Activated CD8-positive, alpha-beta T cell treated with anti-CD3 and anti-CD28 coated beads for 36 hours (primary cell): ENCODE measurements at places on chromosomes 4 and X. TPM values are rescaled to one million over a fixed set of nuclear protein-coding genes. Genes with fewer than 3 reads are reported as not detected.

DNA sequence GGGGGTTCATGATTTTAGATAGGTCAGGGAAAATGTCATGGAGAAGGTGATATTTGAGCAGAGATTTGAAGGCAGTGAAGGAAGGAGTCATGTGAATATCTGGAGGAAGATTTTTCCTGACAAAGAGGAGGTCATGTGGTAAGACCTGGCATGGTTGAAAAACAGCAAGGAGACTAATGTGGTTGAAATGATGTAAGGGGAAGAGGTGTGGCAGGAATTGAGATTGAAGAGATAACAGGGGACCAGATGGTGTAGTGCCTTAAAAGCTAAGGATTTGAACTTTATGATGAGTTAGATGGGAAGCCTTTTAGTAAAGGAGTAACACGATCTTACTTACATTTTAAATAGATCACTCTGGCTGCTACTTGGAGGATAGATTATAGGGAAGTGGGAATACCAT, 210.9 kb downstream of the RTL9 start:
- no peak overlapping the region for H3K27ac ChIP-seq
- H3K4me3 ChIP-seq: no peak overlapping the region
- DNase-seq: no peak
- no peaks in the 10 kb centered on the region for H3K4me1 ChIP-seq
- no peaks in the 10 kb centered on the region for H3K36me3 ChIP-seq

Gene PDZD4
- total RNA-seq: 2.6 TPM

GRCh38 chr4:175536852-175537453, 275.1 kb downstream of the GPM6A start:
- no peaks in the 10 kb centered on the region for H3K27me3 ChIP-seq
- no peak overlapping the region for H3K4me3 ChIP-seq
- no peak overlapping the region for H3K27ac ChIP-seq
- H3K4me1 ChIP-seq: no peaks in the 10 kb centered on the region
- no peaks in the 10 kb centered on the region for H3K36me3 ChIP-seq
- DNase-seq: no peak

Gene FGA
- total RNA-seq: not detected

DNA sequence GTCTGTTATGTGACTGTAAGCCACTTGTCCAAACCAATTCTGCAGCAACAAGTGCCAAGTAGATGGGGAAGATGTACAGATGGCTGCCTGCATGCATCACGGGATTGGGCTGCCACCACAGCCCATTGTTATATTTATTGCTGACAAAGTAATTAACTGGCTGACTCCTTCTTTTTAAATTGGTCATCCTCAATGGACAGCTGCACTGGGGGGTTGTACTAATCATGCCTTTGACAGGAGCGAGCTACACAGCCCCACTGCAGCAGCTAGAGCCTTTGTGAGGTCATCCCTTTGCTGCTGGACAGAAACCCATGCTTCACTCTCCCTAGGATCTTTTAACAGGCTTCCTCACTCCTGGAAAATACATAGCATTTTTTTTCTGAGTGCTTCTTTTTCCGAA, 146.7 kb upstream of the CXXC4 start:
- no peaks in the 10 kb centered on the region for H3K4me1 ChIP-seq
- no peak overlapping the region for H3K27ac ChIP-seq

Gene SHROOM2
- not detected for total RNA-seq
